ENCODE measurements at places on chromosomes 13 and 19. TPM values are rescaled to one million over a fixed set of nuclear protein-coding genes. Genes with fewer than 3 reads are reported as not detected.

DNA sequence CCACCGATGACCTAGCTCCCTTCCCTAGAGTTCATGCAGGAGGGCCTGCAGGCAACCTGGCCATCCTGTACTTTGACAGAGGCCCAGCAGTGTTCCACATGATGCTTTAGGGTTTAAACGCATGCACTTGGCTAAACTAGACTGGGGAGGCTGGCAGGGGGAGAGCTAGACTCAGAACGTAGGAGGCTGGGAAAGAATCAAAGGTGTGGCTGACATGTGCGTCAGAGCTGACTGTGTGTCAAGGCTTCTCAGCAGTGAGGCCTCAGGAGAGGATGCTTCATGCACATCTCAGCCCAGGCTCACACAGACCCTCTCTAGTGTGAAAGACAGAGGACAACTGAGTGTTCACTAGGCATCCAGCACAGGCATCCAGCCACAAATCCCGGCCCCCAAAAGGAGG lies 28.7 kb downstream of the DNMT1 start:
- no peak for DNase-seq

DNA sequence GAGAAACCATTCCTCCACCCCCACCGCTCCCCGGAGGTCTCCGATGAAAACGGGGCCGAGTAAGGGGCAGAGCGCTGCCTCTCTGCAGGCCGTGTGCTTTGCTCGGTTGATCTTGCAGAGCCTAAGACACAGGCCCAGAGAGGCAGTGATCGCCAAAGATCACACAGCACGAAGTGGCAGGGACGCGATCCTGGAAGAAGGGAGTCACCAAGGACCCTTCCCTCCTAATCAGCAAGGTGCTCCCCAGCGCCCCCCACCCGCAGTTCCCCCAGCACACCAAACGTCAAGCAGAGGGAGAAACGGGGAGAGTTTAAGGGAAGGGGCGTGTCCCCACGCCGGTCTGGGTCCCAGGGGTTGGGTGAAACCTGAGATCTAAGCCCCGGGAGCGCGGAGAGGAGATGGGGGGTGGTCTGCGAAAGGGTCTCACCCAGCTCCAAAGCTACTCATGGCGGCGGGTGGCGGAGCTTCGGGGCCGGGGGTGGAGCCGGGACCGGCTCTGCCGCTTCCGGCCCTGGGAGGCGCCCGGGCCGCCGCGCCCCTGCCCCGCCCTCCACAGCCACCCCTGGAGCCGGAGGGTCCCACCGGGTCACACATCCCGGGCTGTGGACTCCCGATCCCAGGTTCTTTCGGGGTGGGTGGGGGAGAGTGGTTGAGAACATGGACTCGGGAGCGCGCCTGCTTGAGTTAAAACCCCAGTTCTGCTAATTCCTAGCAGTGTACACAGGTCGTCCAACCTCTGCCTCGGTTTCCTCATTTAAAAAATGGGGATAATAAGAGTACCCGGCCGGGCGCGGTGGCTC lies at the start of gene EML2:
EML2 (minus strand) TSS at position 468 of the 800 bp plus-strand sequence; CDS start at position 447, 21 bp downstream.
- DNase-seq: no peak

DNA sequence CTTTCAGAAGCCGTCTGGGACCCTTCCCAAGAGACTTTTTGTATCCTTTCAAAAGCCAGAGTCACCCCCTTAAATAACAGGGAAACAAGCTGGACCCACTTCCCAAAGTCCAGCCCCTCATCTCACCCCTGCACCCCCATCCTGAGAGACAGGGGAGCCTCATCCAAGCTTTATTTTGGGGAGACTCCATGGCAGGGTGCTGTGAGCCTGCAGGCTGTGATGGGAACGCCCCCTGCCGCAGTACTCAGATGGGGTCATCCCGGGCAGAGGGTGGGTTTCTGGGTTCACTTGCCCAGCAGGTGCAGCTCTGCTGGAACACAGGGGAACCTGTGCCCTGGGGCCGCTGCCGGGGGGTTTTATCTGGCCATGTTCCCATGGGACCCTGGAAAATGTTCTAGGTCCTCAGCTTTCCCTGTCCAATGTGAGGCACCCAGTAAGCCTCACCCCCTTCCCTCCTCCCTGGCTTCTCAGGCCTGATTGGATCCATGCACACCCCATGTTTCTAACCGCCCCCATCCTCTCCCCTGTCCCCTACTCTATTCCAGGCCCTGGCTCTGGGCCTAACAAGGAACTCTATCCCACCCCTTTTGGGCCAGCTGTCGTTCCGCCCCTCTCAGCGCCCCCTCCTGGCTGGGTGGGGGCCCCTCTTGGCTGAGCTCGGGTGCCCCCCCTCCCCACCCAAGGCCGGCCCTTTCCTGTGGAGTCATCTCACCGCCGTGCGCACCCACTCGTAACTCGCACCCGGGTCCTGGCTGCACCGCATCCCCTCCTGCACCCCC lies 1.0 kb downstream of the HIF3A start:
- DNase-seq: no peak

GRCh38 chr13:112784811-112785482 lies 95.1 kb downstream of the ATP11A start:
- no peak for DNase-seq

- DNase-seq: no peak
Measured at GRCh38 chr13:91668866-91669495, 270.6 kb downstream of the GPC5 start.

DNA sequence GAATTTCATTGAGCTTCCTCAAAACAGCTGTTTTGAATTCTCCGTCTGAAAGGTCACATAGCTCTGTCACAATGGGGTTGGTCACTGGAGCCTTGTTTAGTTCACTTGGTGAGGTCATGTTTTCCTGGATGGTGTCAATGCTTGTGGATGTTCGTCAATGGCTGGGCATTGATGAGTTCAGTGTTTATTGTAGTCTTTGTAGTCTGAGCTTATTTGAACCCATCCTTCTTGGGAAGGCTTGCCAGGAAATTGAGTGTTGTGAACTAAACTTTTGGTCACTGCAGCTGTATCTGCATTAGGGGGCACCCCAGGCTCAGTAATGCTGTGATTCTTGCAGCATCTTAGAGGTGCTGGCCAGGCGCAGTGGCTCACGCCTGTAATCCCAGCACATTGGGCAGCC lies 22.0 kb downstream of the BLOC1S3 start:
- peak; percentile 57 for DNase-seq

PROZ gene
- not detected for polyA plus RNA-seq

NDFIP2 gene
- 23.1 TPM for polyA plus RNA-seq

EFNA2 gene
- polyA plus RNA-seq: not detected

- DNase-seq: no peak
Measured at GRCh38 chr13:98488736-98489135, 88.2 kb downstream of the STK24 start.

DNA sequence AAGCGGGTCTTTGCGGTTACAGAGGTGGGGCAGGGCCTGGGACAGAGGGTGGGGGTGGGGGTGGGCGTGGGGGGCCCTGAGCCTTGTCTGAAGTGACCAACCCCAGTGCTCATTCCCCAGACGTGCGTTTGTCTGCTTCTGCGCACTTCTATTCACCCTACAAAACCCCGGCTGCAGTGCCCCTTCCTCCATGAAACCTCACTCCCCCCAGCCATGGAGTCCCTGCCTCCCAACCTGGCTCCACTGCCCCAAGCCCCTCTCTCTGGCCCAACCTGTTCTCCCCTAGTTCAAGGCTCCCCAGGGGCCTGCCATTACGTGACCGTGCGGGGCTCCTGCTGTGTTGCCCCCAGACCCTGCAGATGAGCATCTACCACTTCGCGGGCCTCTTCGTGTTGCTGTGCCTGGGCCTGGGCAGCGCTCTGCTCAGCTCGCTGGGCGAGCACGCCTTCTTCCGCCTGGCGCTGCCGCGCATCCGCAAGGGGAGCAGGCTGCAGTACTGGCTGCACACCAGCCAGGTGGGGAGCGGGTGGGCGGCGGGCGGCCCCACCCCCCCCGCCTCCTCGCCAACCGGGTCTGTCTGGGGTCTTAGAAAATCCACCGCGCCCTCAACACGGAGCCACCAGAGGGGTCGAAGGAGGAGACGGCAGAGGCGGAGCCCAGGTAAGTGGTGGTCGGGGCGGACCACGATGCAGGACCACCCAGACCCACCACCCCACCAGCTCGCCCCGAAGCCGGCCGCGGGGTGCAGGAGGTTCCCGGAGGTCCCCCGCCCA lies 8.2 kb downstream of the GRIN3B start:
- DNase-seq: no peak

DNA sequence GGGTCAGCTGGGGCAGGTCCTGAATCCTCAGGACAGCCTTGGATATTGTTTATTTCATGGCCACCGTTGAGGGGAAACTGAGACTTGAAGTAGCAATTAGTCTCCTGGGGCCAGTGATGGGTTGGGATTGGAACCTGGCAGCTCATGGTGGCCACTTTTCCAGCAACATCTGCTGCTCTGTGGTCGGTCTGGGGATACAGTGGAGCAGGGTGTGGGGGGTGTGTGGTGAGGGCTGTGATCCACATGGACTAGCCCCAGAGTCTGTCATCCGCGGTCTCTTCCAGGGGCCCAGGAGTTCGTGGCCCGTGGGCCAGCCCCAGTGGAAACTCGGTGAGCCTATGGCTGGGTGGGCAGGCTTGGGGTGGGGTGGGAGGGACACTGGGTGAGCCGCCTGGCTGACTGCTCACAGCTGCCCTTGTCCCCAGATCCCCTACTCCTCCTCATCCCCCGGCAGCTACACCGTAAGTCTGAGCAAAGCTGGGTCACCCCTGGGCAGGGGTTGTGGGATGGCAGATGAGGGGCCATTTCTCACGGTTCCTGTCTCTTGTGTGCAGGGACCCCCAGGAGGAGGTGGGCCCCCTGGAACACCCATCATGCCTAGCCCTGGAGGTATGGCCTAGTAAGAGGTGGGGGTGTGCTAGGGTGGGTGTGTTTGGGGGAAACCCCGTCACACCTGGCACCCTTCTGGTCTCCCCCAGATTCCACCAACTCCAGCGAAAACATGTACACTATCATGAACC lies 5.5 kb downstream of the ISYNA1 start:
- no peak for DNase-seq

- DNase-seq: no peak
Measured at GRCh38 chr13:100561599-100562204, 26.9 kb downstream of the GGACT start.

- peak; percentile 91 for DNase-seq
Measured at GRCh38 chr13:93066187-93066586, 160.4 kb upstream of the GPC6 start.

- DNase-seq: no peak
Measured at GRCh38 chr19:39137131-39137530, 11.5 kb downstream of the PAK4 start.

NR2C2AP gene
- polyA plus RNA-seq: 9.0 TPM

DNA sequence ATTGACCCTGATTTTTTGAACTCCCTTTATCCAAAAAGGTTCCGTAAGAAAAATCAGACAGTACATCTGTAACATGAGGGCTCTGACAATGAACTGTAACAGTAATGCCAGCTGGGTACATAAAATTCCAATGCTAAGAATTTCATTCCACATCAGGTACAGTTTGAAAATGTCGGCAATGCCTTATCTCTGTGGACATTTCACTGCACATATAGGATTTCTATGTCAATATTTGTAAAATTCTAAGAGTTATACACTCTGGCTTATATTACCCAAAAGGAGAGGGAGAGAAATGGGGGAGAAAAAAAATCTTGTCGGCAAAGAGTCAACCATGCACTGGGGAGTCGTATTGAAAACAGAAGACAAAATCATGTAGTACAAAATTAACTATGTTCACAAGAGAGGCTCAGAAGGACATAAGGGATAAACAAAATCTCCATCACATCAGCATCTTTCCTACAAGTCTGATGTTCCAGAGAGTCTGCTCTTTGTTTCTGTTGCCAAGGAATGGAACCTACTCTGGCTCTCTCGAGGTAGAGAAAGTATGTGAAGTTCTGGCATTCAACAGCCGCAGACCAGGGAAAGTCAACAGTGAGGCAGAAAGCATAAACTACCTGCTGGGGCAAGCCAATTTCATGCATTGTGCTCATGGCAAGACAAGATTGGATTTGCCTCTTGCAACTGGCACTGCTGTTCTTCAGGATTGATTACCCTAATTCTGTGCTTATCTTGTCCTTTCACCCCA lies 72.4 kb downstream of the STARD13 start:
- DNase-seq: no peak

- DNase-seq: no peak
Measured at GRCh38 chr13:23561261-23561660, 9.0 kb upstream of the TNFRSF19 start.

BCAM gene
- polyA plus RNA-seq: 27.5 TPM

ZNF790 gene
- polyA plus RNA-seq: 1.5 TPM

DNA sequence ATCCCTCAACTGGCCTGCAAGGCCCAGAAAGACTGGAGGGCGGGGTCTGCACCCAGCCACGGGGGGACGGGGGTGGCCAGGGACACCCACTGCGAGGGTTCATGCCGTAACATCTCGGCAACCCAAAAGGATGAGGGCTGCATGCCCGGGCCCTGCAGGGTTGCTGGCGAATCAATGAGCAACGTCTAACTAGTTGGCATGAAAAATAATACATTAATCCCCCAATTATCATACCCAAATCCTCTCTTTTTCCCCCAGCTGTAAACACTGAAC lies 232.2 kb downstream of the TUBA3C start:
- DNase-seq: no peak

DNA sequence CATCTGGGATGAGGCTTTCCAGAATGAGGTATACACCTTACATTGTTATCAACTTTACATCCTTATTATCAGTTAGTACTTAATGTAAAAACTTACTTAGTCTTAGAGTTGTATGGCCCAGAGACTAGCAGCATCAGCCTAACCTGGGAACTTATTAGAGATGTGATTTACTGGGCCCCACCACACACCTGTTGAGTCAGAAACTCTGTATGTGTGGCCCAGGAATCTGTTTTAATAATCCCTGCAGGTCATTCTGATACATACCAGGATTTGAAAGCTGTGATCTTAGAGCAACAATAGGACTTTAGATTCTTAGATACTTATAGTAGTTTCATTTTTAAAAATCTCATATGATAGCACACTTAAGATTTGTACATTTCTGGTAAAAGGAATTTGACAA lies 17.4 kb downstream of the FNDC3A start:
- no peak for DNase-seq

DPP9 gene
- polyA plus RNA-seq: 37.3 TPM

DNA sequence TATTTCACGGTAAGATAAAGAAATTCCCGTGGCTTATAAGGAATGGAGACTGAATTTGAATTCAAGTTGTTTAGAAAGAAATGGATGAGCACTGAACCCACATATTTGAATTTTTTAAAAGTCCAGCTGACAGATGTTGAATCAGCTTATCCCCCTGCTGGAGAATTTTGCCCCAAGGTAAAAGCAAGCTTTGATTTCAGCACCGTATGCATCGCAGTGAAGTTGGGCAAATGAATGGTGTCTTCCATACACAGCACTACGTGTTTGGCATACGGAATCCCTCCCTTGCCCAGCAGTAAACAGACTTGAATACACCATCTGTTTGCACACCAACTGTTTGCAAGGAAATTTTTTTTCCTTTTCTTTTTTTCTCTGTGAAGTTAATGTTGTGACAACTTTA lies 77.5 kb upstream of the PEG3 start:
- DNase-seq: no peak

All from IMR-90 (cell line).